ENCODE measurements at places on chromosomes 1 and 21. TPM values are rescaled to one million over a fixed set of nuclear protein-coding genes. Genes with fewer than 3 reads are reported as not detected.

Gene OR2T4
- not detected for total RNA-seq

Gene ANGPTL3
- not detected for total RNA-seq

Gene PADI2
- total RNA-seq, result not detected

Gene ZNF697
- total RNA-seq, result 4.8 TPM

Gene ZBTB17
- total RNA-seq, result 60.9 TPM

Gene S1PR1
- total RNA-seq, result 51.2 TPM

Gene SH3D21
- total RNA-seq, result 19.4 TPM

Gene TAS1R1
- total RNA-seq, result not detected

Gene C1orf94
- total RNA-seq, result not detected

Gene SPRR1A
- total RNA-seq, result not detected

Gene ARMH1
- total RNA-seq, result 133 TPM

Gene GPATCH3
- 14.2 TPM for total RNA-seq

Measured in activated CD4-positive, alpha-beta T cell treated with anti-CD3 and anti-CD28 coated beads, Interleukin-2, amount 10 ng/mL, durations not matched to agents 24 days and 14 days (primary cell).